ENCODE measurements at places on chromosomes 13 and 19. TPM values are rescaled to one million over a fixed set of nuclear protein-coding genes. Genes with fewer than 3 reads are reported as not detected.
A peak's percentile ranks its signal among the peaks of the same experiment; 100 is the strongest.

SLC46A3 gene
- total RNA-seq: 2.3 TPM

DNA sequence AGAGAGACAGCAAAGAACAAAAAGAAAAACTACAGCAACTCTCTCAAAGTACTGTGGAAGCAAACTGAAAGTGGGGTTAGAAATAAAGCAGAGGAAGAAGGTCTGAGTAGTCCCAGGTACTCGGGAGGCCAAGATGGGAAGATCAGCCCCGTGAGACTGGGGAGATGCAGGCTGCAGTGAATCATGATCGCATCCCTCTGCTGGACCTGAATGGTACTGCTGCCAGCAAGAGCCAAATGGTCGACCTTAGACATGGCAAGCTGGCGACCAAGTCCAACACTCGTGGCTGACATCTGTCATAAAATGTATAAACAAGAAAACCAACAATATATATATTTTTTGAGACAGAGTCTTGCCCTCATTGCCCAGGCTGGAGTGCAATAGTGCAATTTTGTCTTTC is 33.7 kb upstream of the ZNF724 start:
- DNase-seq: peak; percentile 38

DNA sequence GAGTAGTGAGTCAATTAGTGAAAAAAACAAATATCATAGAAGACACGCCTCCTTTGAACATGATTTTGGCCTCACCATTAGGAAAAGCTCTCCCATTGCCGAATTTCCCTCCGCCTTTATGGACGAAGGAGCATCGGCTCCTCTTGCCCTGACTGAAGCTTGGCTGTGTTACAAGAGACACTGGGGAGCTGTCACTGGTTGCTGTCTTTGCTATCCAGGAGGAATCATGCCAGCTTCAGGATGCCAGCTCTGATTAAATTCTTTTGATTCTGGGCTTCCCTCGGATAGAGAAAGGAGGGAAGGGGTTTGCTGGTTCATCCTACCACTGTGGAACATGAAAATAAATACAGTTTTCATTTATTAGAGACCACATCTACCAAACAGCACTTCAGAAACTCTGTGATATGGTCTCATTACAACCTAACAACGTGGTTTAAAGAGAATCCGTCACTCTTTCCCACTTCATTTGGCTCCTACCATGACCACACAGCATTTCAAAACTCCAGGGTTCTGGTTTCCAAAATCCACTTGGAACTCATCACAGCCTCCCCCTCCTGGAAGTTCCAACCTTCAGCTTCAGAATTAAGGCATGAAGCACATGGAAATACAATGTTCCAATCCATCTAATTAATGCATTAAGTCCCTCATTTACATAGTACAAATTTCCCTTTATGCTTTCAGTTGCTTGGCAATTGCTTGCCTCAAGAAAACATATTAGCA is 446.0 kb downstream of the EFNB2 start:
- DNase-seq: no peak

DNA sequence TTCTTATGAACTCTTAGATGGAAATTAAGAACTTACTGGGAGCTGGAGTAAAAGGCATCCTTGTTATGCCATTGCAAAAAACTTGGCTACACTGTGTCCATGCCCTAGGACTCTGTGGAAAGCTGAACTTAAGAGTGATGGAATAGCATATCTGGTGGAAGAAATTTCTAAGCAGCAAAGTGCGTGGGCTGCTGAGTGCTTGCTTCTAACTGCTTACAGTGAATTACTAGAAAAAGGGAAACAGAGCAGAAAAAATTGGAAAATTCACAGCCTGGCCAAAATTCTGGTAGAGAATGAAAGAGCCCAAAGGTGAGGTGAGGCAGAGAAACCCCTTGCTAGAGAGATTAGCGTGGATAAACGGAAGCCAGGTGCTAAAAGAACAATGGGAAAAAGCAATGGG is 44.3 kb downstream of the ALOX5AP start:
- DNase-seq: no peak

DNA sequence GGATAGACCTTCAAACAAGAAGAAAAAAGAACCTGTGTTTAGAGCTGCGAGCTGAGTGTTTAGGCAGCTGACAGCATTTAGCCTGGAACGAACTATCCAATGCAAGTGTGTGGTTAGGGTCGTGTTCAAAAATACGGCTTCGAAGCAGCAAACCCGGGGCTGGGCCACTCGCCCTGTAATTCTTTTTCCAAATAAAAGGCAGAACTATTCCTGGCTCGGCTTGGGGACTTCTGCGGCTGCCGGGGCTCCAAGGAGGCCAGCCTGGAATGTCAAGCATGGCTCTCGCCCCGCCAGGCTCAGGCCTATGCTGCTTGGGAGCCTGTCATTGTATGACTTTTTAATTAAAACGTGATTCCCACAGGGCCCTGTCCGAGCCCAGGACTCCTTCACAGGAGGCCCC is 51.7 kb upstream of the KLF2 start:
- DNase-seq: no peak

- peak; percentile 63 for DNase-seq
Observed at GRCh38 chr13:50529154-50529882, 314.2 kb downstream of the DLEU7 start.

GRCh38 chr13:31980830-31981229 is 50.7 kb upstream of the FRY start:
- DNase-seq: no peak

GRCh38 chr13:99507986-99508385 is 6.7 kb downstream of the TM9SF2 start:
- DNase-seq: no peak

LRFN3 gene
- total RNA-seq: 15.5 TPM

- DNase-seq: peak; percentile 7
Observed at GRCh38 chr13:77329911-77330584, 3.2 kb upstream of the MYCBP2 start.

GRCh38 chr13:104382951-104383350 is 1316.7 kb upstream of the SLC10A2 start:
- no peak for DNase-seq

DNA sequence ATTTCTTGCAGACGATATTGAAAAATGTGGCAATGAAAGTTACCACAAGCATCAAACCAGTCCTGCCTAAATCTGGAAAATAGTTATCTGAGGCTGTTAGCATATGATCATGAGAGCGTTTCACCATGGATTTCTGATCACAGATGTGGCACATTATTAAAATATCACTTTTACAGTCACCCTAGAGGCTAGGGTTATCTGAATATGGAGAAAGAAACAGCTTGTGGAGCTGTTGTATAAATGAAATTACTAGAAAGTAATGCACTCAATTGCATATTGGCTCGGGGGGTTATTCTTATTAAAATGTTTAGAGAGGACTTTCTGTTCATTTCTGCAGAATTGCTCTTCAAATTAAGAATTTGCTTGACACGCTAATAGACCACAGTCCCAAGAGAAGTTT is 35.6 kb downstream of the ALOX5AP start:
- no peak for DNase-seq

DNA sequence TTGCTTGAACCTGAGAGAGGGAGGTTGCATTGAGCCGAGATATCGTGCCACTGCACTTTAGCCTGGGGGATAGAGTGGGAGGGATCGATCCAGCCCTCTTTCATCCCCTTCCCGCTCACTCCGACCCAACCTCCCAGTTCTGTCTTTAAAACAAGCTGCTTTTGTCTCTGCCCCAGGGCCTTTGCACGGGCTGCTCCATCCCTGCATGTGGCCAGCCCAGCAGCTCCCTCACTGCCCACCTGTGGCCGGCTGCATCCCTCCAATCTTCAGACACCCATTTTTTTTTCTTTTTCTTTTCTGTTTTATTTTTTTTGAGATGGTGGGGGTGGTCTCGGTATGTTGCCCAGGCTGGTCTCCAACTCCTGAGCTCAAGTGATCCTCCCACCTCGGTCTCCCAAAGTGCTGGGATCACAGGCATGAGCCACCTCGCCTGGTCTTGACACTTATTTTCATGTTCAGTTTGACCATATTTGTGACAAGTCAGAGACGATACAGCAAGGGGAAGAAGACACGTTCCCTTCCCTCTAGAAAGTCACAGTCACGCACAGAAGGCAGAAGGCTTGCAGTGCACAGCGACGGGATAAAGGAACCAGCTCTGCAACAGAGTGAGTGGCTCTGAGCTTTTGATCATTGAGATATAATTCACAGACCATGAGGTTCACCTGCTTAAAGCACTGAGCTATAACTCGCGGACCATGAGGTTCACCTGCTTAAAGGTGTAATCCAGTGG is 31.8 kb downstream of the EFNA2 start:
- peak; percentile 42 for DNase-seq

PGLYRP2 gene
- total RNA-seq: 4.7 TPM

DNA sequence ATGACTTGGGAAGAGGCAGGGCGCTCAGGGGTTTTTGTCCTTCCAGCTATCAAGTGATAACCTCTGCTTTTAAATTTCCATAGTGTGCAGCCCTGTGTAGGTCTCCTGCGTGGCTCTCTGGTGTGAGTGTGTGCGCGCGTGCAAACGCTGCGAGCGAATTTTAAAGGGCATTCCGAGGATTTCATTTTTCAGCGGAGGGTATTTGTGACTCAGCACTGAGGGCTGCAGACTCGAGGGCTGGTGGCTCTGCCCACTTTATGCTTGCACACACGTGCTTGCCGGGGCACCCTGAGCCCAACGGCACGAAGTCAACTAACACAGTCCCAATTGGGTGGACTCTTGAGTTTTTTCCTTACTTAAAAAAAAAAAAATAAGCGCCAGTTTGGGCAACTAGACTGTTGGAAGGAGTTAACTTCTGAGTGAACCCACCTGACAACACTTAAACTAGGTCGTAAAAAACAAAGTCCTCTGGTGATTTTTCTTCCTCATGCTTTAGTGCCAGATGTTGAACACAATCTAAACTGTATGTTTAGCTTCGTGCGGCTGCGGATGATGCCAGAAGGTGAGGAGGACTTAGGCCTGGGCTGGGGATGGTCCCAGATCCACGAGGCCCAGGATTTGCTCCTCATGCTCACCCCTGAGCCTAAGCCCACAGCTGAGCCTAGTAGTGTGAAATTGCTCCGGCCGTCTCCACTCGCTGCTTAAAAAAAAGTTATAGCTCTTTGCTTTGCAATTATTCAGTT is 2.1 kb downstream of the FGF9 start:
- no peak for DNase-seq

DNA sequence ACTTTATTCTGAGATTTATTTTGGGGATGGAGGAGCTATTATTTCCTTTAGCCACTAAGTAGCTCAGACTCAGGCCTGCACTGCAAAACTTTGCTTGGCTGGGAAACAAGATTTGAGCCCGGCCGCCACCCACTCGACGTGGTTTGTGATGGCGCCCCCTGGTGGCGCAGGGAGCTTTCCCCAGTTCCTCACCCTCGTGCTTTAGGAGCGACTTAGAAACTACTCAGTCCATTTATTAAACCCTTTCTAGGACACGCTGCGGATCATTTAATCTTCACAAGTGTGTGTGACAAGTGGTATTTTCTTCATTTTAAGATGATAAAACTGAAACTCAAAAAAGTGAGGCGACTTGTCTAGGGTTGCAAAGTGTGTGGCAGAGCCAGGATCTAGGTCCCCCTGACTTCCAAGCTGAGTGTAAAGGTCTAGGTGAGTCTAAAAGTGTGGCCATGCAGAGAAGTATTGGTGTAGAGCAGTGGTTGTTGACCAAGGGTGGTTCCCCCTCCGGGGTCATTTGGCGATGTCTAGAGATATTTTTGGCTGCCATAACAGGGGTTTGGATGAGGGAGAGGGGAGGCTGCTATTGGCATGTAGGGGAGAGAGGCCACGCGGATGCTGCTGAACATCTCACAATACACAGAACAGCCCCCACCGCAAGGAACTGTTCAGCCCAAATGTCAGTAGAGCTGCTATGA is 2.2 kb downstream of the CXCL17 start:
- DNase-seq: peak; percentile 87

CGB1 gene
- not detected for total RNA-seq

- no peak for DNase-seq
Observed at GRCh38 chr13:44976949-44977583, 12.2 kb downstream of the NUFIP1 start.

DNA sequence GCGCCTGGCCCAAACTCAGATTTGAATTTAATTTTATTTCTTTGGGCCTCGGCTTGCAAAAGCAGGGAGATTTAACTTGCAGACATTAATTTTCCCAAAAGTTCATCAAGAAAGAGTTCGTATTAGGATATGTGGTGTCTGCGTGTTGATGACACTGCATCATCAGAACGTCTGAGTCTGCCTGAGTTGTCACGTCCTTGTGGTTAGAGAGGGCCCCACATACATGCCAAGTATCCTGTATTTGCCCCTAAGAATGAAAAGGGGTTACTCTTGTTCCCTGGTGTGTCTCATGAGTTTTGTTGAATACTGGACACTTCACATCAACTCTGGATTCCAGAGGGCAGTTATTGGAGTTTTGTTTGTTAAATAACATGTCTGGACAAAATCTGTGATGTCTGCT is 5.6 kb upstream of the TEX29 start:
- no peak for DNase-seq

CYP4F12 gene
- not detected for total RNA-seq

GRCh38 chr19:36398571-36398970 is 19.6 kb upstream of the ZFP14 start:
- no peak for DNase-seq

DNA sequence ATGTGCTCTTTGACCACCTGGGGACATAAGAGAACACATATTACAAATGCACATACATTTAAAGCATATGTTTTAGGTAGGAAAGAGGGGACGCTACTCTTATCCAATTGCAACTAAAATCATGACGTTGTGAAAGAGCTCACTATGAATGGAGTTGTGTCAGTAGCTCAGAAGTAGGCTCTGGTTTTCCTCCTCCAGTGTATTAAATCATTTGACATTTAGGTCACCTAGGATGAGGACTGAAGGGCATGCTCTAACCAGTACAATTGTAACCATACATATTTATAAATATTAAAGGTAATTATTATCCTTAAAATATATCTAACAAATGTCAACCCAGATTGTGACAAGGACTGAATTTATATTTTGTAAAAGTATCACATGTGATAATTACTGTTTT is 389.0 kb downstream of the KLF12 start:
- no peak for DNase-seq

- DNase-seq: no peak
Observed at GRCh38 chr13:23790577-23791170, 98.5 kb downstream of the MIPEP start.

DNA sequence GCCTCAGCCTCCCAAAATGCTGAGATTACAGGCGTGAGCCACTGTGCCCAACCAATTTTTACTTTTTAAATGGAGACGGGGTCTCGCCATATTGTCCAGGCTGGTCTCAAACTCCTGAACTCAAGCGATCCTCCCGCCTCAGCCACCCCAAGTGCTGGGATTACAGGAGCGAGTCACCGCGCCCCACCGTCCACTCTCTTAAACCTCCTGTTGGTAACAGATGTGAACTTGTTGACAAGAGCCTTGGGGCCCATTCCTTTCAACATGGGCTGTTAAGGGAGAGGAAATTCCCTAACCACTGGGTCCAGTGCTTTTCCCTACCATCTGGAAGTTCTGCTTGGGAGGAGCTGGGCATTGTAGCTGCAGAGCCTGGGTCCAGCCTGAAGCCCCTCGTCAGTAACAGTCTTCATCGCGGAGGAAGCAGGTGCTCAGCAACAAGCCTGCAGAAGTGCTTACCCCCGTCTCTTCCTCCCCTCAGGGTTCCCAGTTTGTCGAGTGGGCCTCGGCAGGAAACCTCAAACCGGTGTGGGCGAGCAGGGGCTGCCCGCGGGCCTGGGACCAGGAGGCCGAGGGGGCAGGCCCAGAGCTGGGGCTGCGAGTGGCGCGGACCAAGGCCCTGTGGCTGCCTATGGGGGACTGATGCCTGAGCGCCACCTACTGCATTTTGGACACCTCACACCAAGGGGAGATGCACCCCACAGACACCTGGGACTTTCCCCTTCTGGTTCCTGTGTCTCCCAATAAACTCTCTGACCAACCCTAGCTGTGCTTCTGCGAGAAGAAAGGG is 4.0 kb upstream of the FLT3LG start:
- no peak for DNase-seq

KLF2 gene
- 1.9 TPM for total RNA-seq
